ENCODE measurements at places on chromosomes 4 and X.

- no peak for DNase-seq
These were observed 18.3 kb upstream of the DUSP9 start for GRCh38 chrX:153628665-153629064.

DNA sequence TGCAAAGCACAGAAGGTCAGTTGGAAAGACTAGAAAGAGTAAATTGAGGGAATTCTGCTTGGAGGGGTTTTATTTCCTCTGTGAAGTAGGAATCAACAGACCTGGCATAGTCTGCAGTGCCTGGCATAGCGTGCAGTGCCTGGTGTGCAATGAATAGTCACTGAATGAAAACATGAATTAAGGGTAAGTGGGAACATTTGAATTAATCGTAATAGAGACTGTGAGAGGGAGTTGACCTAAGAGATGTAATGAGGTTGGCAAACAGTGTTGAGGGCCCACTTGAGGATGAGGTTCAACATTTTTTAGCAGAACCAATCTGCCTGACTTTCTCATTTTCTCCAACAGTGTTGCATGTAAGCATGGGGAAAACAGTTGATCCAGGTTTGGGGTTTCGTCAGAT is 377.2 kb upstream of the FTHL17 start:
- no peak for DNase-seq

- no peak for DNase-seq
These were observed 80.7 kb downstream of the ZAR1 start for GRCh38 chr4:48570646-48571220.

DNA sequence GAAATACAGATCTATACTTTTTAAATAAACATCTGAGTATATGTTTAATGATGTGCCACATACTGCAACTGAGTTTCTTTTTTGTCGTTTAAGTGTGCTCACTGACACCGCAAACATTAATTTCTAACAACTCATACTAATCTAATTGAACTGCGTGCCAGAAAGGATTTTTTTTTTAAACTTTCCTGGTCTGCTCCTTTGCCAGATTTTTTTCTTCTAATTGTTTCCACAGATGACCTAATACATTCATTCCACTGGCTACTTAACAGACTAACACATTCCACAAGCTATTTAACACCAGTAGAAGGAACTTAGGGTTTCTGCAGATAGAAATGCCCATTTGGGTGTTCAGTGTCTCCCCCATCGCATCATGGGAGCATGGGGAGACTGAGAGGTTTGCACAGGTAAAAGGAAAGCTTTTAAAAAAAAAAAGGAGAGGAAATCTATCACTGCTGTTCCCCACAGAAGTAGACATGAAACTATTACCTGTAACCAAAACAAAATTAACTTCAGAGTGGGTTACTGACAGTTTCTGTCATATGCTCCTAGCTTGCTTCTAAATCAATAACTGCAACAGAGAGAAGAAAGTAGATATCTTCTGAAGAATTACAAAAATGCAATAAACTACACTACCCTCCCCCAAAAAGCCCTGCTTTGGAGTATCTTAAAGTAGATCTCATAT is 31.6 kb downstream of the SH3KBP1 start:
- DNase-seq = no peak

DNA sequence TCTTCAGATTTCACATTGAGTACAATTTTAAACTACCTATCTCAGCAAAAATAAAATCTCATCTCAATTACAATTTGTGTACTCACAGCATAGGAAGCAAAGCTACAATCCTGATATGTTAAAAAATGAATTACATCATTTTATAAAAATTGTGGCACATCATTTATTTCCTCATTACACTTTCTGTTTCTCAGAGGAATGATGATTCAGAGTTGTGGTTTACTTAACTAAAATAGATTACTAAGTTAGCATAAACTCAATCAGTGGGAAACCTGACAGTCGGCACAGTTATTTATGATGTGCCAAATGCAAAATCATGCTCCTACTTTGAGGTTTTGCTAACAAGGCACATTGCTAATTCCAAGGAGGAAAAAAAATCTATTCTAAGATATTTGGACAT is 325.0 kb downstream of the FBXO8 start:
- no peak for DNase-seq

- no peak for DNase-seq
These were observed 542.3 kb upstream of the GRIA3 start for GRCh38 chrX:122641826-122642225.

- no peak for DNase-seq
These were observed 24.8 kb downstream of the ITGB1BP2 start for GRCh38 chrX:71326394-71326793.
